CMK (cell line): ENCODE measurements at places on chromosomes 6 and 20.

GRCh38 chr6:156017838-156018237 lies 562.2 kb upstream of the NOX3 start:
- no peak for DNase-seq

GRCh38 chr6:107080036-107080435 lies 35.3 kb downstream of the BEND3 start:
- peak; percentile 29 for DNase-seq

DNA sequence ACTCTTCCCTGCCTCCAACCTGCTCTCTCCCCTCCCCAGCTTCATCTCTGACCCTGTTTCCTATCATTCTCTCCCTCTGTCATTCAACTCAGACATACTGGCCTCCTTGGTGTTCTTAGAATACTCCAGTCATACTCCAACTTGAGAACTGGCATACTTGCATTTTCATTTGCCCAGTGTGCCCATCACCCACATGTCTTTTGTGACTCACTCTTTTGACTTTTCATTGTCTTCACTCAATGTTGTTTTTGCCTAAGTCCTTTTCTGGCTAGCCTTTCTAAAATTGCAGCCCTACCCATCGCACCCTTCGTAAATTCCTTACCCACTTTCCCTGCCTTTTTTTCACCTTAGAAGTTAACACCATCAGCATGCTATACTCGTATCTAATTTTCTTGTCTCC lies 77.0 kb upstream of the CD2AP start:
- no peak for DNase-seq

GRCh38 chr20:8602389-8603116 lies 466.3 kb upstream of the PLCB4 start:
- DNase-seq, result no peak

- DNase-seq, result no peak
These were observed 315.7 kb upstream of the NT5E start for GRCh38 chr6:85134172-85134571.

DNA sequence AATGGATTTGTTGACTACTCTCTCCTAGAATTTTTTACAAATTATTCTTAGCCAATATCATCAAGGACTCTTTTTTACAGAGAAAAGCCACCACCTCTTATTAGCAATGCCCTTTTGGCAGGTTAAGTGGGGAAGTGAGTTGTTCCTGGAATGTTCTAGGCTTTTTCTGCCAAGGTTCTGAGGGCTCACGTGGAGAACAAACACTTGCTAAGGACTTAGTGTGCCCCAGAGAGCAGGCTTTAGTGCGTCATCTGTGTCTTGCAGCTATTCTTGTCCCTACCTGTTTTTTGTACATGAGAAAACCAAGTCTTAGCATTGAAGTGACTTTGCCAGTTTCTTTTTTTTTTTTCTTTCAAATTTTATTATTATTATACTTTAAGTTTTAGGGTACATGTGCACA lies 33.5 kb downstream of the CFAP61 start:
- DNase-seq, result no peak

DNA sequence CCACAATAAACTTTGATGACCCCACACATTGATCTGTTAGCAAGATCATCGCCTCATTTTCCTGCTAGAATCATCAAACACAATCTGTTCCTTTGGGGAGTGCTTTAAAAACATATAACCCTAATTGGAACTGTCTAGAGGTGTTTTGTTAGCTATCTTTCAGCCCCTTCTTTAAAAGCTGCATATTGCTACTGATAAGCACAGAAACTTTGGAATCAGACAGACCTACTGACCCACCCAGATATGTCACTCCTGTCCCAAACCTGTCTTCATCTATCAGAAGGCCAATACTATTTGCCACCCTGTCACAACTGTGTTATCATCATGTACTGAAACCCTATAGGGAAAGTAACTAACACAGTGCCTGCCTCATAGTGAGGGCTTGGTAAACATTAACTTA lies 172.4 kb upstream of the SASH1 start:
- DNase-seq, result no peak

DNA sequence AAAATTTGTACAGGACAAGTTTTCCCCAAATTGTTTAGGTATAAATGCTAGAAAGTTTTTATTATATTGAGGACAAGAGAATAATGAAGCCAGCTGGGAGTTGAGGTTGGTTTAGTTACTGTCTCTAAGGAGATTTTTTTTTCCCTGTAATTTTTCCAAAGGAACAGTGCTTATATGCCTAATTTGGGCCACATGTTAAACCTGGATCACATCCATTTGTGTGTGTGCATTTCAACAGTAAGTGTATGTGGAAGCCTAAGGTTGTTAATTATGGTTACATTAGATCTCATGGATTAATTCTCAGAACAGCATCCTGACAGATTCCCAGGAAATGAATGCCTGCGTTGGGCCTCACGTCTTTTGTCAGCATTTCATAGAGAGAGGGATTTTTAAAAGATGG lies 4.5 kb downstream of the IGF2R start:
- DNase-seq, result no peak

DNA sequence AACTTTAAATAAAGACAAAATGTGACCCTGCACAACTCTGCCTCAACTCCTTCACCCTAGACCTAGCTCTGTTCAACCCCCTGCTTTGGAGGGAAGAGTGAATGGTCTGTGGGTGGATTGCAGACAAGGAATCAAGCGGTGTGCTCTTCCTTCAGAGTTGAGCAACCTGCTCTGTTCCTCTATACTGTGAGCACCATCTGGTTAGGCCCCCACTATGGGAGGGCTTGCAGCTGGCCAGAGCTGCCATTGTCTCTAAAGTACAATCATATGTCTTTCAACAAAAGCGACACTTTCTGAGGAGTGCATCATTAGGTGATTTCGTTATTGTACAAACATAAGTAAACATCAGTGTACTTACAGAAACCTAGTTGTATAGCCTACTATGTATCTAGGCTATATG lies 406.1 kb upstream of the MARCKS start:
- no peak for DNase-seq

GRCh38 chr6:107647439-107647948 lies 157.6 kb downstream of the SOBP start:
- DNase-seq, result no peak

DNA sequence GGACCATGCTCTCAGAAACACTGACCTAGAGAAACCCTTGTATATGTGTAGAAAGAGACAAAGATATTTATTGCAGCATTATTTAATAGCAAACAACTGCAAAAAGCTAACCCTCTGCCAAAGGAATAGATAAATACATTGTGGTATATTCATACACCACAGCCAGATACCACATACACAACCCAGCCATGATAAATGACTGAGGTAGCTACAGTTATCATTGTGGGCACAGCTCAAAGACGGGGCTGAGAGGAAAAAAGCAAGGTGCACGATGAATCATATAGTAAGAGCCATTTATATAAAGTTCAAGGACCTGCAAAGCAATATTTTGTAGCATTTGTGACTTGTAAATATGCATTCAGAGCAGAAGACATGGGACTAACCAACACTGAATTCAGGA lies 30.8 kb downstream of the RSPO4 start:
- DNase-seq, result no peak

GRCh38 chr20:34302312-34302722 lies 838 bp downstream of the AHCY start:
- DNase-seq, result no peak

DNA sequence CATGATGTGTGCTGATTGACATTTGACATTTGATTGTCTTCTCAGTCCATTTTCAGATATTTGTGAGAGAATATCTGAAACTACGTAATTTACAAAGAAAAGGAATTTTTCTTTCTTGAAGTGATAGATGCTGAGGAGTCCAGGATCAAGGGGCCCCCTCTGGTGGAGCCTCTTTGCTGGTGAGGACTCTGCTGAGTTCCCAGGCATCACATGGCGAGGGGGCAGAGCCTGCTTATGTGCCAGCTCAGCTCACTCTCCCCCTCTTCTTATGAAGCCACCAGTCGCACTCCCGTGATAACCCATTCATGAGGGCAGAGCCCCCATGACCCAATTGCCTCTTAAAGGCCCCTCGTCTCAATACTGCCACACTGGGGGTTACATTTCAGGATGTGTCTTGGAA lies 91.3 kb downstream of the RPP40 start:
- no peak for DNase-seq

GRCh38 chr6:15017261-15017660 lies 228.6 kb upstream of the JARID2 start:
- peak; percentile 37 for DNase-seq

DNA sequence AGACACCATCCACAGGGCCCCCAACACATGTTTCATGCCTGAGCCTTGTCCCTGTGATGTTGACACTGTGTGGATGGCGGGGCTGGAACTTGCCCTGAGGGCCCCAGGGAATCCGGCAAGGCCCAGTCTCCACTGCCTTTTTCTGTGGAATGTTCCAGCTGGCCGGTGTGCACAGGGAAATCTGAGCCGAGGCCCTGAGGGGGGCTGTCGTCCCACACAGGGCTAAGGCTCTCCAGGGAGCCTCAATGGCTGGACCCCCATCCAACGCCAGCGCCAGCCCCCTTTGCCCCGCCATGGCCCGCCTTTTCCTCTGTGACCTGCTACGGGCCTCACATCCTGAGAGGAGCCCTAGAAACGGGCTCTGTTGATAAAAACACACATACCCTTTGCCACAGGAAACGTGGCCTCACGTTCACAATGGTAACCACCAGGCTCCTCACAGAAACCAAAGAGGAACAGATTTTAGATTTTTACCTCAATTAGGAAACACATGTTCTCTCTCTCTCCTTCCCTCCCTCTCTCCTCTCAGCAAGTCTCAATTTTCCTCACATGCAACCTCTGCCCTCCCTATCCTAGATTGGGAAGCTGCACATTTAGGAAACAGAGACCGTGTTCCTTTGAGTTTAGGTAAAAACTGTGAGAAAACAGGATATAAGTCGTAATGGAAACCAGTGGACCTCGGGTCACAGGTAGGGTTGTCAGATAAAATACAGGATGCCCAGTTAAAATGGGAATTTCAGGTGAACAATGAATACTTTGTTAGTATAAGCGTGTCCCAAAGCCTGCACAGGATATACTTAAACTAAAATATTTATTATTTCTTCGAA lies 13.7 kb upstream of the ZNF831 start:
- no peak for DNase-seq

DNA sequence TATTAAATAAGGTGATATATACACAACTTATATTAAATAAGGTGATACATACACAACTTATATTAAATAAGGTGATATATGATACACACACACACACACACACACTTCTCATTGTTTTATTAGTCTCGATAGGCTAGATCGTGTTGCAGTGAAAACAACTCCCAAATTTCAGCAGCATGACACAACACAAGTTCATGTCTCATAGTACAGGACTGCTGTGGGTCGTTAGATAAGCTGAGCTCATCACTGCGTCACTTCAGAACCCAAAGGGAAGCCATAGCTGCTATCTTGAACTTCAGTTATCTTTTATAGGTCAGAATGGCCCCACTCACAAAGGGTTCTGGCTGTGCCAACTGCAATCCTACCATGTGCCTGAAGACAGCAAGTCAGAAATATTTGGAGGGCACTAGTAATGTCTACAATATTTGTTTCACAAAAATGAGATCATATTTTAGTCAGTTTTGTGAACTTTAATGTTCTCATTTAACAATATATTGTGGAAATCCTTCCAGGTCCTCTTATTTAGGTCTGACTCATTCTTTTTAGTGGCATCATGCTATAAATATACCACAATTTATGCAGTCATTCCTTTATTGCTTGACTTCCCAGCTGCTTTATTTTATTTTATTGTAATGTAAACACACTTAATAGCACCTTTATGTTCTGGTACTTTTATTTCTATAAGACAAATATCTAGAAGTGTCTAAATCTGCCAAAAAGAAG lies 290.2 kb downstream of the PHACTR1 start:
- peak; percentile 72 for DNase-seq
